Fibroblast of villous mesenchyme (primary cell): ENCODE measurements at places on chromosomes 5 and 9. TPM values are rescaled to one million over a fixed set of nuclear protein-coding genes. Genes with fewer than 3 reads are reported as not detected.

DNA sequence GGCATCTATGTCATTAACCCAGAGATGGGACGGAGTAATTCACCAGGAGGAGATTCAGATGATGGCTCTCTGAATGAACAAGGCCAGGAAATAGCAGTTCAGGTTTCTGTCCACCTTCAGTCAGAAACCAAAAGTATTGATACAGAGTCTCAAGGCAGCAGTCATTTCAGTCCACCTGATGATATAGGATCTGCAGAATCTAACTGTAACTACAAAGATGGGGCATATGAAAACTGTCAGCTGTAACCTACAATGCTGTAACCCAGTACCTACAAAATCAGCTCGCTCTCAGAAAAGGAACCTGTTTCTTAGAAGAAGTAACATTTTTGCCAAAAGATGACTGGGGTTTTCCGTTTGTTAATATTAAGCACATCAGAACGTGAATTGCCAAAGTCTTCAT, 14.7 kb downstream of the MFAP3 start:
- DNase-seq = no peak

DNA sequence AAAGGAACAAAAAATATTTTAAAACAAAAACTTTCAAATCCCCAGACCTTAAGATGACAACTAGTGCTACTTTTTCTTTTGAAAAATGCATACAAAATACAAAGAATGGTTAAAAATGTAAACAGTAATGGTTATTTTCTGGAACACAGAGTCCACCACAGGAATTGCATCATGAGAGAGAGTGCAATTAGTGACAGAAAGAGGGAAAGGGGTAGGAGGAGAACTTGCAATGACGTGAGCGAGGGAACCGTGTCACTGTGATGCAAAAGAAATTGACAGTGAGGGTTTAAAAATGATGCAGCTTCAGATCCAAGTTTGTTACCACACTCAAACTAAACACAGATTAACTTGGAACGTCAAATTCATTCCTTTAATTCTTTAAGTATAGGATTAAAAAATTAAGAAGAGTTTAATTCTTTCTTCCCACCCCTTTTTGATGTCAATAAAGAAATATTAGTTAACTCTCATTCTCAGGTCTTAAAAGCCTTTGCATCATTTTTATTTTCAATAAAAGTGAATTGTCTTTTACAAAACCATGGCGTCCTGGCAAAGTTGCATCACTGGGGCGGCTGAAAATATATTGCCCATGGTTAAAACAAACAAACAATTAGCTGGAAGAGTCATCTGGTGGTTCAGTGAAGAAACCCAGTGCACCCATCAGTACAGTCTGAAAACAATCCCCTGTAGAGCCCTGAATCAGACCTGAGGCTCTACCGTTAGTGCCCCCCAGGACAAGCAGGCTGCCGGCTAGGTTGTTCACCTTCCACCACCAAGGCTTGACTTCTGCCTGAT, 39.5 kb downstream of the MACROH2A1 start:
- peak; percentile 83 for DNase-seq

- DNase-seq = no peak
These were observed 1051.5 kb upstream of the C9orf72 start for GRCh38 chr9:28624771-28625170.

DNA sequence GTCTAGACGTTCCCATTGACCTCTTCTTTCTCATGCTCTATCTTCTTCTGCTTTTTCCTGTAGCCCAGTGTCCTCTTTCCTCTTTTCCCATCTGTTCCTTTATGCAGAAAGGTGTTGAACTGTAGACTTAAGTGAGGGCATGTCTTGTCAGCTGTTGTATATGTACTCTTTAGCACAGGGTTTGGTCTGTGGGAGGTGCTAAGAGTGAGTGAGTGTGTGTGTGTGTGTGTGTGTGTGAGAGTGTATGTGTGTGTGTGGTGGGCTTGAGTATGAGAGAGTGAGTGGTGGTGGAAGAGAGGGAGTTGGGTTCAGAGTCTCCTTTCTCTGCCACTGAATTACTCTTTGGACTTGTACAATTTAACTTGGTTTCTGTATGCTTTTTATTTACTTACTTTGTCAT, 10.3 kb upstream of the ROPN1L start:
- no peak for DNase-seq

- no peak for DNase-seq
These were observed 8.8 kb upstream of the TGFBI start for GRCh38 chr5:136020001-136020382.

- no peak for DNase-seq
These were observed 13.1 kb upstream of the NFIB start for GRCh38 chr9:14327036-14327435.

DNA sequence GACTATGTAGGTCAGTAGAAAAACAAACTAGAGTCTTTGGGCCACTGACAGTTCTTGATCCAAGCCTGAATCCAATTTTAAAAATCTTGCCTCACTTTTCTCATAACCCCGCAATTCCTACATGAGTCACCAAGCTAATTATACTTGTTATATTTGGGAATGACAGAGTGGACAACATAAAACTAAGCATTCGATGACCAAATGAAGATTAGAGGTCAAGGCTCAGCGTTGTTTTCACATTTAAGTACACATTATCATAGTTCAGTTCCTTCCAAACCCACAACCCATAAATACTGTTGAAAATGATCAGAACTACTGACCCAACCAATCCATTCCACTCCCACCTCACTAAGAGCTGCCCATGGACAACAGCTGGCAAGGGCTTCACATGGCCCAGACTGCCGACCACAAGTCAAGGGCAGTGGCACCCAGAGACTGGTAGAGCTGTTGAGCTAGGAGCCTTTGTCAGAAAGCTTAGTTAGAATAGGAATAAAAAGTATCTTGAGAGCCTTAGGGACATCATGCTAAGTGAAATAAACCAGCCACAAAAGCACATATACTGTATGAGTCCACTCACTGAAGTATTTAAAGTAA, 64.2 kb downstream of the MYO10 start:
- peak; percentile 95 for DNase-seq

DNA sequence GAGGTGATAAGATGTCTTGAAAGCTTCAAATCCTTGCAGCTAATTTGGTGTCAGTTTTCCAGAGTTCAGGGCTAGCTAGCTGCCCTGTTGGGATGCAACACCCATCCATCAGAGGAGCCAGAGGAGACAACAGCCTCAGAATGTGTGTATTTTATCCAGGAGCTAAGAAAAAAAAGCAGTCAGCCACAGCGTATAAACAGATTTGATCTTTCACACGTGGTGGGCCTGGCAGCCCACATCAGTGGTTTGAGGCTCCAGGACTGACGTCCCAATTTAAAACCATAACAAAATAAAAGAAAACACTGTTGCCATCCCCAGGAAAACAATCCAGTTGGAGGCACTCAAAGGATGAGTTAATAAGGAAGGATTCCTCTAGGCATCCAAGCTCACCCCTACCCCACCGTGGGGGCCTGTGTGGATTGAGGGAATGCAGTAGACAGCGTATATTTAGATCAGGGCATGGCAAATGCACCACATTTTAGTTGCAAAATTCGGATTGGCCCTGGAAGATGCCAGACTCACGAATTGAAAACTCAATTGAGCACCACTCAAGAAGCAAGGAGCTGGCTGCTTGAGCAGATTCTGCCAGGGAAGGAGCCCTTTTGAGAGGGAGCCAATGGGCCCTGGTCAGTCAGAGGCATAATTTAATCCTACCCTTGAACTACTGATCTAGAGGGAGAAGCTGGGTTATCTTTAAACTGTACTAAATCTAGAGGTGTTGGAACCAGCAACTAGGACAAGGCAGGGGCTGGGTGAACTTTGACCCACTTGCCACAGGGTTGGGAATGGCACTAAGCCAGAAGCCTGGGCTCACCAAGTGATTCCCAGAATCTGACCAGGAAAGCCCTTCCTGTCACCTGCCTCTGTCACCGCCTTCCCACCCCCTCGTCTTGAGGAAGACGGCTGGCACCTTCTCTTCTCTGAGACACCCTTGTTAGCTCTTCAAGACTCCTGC, 17.5 kb downstream of the ADRA1B start:
- DNase-seq = no peak

DNA sequence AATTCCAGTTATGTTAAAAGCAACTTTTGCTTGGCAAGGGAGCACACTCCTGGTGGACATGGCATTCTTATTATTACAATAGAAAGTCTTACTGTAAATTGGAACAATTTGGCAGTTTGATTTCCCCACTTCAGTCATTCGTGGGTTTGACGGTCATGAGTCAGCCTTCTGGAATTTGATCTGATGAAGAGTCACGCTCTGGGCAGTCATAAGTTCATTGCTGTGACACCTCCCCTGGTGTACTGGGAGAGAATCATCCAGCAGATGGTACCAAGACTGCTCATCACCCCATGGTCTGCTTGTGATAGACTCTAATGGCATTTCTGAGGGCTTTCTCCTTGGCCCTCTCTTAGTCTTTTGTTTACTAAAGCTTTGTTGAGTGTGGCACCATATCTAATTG, 53.8 kb downstream of the GLRA1 start:
- DNase-seq = peak; percentile 7

DNA sequence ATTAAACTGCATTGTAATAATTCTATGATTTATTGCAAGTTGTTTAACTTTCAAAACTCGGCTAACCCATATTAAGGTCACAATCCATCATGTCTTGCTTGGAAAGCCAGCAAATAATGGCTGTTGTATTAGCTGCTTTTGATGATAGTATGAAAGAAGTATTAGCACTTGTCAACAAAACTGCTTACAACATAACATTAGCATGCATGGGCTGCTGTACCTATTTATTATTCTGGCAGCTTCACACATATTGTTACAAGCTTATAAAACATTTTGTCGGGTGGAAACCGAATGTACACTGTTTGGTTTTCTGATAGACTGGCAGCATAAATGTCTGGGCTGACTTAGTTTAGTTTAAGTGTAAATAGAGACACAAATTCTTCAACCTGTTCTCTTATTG, 378.3 kb downstream of the KIAA0825 start:
- no peak for DNase-seq

- no peak for DNase-seq
These were observed 506.2 kb downstream of the SPOCK1 start for GRCh38 chr5:136992796-136993489.

DNA sequence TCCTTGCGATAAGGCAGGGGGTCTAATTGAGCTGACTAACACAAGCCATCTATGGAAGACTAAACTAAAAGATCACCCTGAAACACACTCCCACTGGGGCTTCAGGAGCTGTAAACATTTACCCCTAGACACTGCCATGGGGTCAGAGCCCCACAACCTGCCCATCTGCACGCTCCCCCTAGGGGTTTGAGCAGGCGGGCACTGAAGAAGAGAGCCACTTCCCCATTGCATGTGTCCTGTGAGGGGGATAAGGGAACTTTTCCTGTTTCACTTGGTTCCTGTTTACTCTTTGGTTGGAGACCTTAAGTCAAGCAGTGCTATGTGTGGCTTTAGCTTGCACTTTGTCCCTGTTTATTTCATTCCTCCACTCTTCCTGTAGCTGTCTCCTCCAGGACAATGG, 1929.5 kb upstream of the CDH9 start:
- DNase-seq = no peak

DNA sequence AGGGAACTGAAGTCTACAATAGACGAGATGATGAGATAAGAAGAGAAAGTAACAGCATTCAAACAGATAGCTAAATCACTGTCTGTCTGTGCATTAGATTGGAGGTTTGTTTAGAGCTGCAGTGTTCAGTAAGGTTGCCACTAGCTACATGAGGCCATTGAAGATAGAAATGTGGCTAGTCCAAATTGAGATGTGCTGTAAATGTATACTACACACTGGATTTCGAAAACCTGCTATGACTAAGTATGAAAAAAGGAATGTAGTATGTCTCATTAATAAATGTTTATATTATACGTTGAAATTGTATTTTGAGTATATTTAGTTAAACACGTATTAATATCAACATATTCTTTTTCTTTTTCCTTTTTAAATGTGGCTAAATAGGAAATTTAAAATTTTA, 142.1 kb downstream of the XRCC4 start:
- no peak for DNase-seq

DNA sequence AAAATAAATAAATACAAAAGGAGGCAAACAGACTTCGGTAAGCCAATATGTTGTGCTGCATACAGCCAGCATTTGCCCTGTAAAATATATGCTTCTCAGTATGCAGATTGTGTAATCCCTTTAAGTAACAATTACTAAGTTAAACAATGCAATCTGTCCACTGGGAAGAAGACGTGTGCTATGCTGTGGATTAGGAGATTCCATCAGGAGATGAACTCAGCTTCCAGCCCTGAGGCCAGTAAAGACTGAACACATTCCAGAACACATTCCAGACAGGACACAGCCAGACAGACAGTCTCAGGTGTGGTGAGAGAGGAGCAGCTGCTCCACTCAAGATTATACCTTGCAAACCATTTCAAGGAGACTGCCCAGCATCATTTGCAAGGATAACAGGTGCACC, 97.8 kb downstream of the MPDZ start:
- DNase-seq = peak; percentile 20

DNA sequence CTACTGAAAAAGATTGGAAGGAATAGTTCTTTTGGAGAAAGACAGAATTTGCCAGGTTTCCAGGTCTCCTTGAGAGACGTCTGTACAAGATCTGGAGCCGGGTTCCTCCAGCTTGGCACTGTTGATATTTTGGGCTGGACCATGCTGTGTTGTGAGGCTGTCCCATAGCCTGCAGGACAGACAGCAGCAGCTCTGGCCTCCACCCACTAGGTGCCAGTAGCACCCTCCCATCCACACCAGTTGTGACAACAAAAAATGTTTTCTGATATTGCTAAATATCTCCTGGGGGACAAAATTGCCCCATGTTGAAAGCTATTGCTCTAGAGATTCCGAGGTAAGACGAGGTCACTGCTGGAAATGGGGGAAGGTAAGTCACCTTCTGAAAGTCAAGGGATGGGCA, 287.7 kb upstream of the DAP start:
- DNase-seq = no peak

GRCh38 chr9:26310294-26310693, 582.3 kb downstream of the CAAP1 start:
- peak; percentile 33 for DNase-seq

DNA sequence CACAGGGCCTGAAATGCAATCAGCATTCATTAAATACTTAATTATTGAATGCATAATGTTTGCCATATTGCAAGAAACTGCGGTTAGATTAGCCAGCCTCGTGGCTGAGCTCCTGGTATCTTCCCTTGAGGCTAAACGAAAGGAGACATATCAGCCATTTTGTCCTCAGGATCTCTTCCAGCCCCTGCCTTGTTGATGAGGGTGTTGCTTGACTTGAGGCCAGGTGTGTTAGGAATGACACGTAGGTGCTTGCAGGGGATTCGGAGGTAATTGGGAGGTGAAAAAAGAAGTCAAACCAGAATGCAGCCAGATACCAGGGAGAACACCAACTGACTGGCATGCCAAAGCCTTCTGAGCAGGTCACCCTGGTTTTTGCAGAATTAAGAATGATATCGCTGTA, 12.5 kb downstream of the SH3RF2 start:
- no peak for DNase-seq

GRCh38 chr9:133067813-133068212, 6.0 kb downstream of the CEL start:
- DNase-seq = no peak

The SLC6A19 gene
- total RNA-seq = not detected in 2 replicates

The PCDHB8 gene
- under 0.01 TPM in 2 replicates for total RNA-seq

The COL5A1 gene
- 295 and 502 TPM in 2 replicates for total RNA-seq

The APBB3 gene
- 11.9 and 14.7 TPM in 2 replicates for total RNA-seq

The C9 gene
- under 0.01 TPM in 1 of 2 replicates, not detected in the other for total RNA-seq

The KCNV2 gene
- total RNA-seq = not detected in 2 replicates

The CNTFR gene
- total RNA-seq = not detected in 2 replicates

The NPR3 gene
- 2.9 and 6.5 TPM in 2 replicates for total RNA-seq

The KIF24 gene
- total RNA-seq = 2.6 and 3.5 TPM in 2 replicates

The HDAC3 gene
- total RNA-seq = 49.0 and 53.5 TPM in 2 replicates

The NTRK2 gene
- not detected in 2 replicates for total RNA-seq
